ENCODE measurements at places on chromosomes 1 and 21.
A peak's percentile ranks its signal among the peaks of the same experiment; 100 is the strongest.

DNA sequence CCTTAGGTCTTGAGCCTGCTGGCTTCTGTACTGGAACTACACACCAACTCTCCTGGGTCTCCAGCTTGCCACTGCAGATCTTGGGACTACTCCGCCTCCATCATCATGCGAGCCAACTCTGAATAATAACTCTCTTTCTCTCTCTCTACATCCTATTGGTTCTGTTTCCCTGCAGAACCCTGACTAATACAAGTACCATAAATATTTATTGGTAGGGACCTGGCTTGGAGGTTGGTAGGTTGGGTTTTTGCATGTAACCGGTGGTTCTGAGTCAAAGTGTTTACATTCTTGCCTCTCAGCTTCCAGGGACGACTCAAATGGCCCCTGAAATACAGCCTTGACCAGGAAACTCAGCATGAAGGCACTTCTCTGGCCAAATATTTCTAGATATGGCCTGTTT is 110.4 kb downstream of the KCND3 start:
- DNase-seq, result no peak

DNA sequence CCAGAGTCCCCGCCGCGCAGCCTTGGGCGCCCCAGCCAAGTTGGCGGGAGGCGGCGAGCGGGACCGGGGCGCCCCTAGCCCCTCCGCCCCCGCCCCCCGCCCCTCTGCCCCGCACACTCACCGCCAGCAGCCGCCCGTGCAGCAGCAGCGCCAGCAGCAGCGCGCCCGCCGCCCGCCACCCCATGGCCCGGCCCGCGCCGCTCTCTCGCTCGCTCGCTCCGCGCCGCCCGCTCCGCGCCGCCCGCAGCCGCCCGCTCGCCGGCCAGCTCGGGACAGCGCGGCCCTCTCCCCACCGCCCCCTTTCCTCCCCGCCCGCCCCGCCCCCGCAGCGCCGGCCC is at the start of gene HSPG2:
Gene HSPG2, minus strand, starts transcription at position 277 of the 338 bp plus-strand sequence. Its CDS starts 93 bp downstream, at position 184.
- no peak for DNase-seq

- no peak for DNase-seq
These were observed 20.4 kb downstream of the H3-3A start for GRCh38 chr1:226082959-226083301.

- no peak for DNase-seq
These were observed 82.9 kb downstream of the STUM start for GRCh38 chr1:226631229-226632000.

GRCh38 chr1:84462118-84462517 is 16.9 kb upstream of the RPF1 start:
- DNase-seq, result no peak

- DNase-seq, result no peak
These were observed 42.8 kb downstream of the PRDM15 start for GRCh38 chr21:41836166-41837015.

- DNase-seq, result peak; percentile 63
These were observed 54.3 kb downstream of the ADARB1 start for GRCh38 chr21:45128613-45129188.

- DNase-seq, result no peak
These were observed 12.6 kb downstream of the PIGP start for GRCh38 chr21:37060296-37060695.

DNA sequence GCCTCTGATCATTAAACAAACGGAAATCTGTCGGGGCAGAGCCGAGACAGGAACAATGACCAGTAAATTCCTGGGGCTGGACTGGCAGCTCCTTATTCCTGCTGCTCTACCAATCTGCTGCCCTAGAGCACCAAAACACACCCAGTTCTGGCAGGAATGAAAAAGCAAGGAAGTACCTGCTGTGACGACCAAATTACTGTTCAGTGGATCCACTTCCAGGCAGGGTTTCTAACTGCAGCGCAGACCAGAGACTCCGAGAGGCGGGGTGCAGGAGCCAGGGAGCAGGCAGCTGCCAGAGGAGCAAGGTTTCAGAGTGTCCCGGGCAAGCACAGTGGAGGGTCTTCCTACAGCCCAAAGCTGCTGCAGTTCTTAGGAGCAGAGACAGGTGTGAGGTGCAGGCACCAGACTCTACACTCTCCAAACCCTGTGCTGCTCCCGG is 32.4 kb downstream of the KANK4 start:
- DNase-seq, result no peak

DNA sequence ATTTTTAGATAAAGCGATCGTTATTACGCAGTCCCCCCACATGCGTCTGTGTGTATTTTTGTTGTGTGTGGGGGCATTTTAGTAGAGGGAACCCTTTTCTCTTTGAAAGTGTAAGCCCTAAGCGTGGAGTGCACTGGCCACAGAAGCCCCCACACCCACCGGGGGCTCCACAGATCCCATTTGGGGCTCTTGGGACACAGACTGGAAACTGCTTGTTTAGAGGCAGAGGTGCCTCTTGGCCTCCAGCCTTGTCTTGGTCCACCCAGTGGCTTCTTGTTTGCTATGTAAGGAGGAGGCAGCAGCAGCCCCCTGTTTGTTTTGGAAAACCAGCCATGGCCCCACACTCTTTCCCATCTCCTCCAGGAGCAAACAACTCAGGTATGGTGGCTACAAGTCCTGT is 42.8 kb downstream of the SLC37A1 start:
- DNase-seq, result no peak

GRCh38 chr1:12188115-12188514 is 21.3 kb downstream of the TNFRSF1B start:
- no peak for DNase-seq

- DNase-seq, result no peak
These were observed 214.6 kb upstream of the NCAM2 start for GRCh38 chr21:20783611-20784010.

DNA sequence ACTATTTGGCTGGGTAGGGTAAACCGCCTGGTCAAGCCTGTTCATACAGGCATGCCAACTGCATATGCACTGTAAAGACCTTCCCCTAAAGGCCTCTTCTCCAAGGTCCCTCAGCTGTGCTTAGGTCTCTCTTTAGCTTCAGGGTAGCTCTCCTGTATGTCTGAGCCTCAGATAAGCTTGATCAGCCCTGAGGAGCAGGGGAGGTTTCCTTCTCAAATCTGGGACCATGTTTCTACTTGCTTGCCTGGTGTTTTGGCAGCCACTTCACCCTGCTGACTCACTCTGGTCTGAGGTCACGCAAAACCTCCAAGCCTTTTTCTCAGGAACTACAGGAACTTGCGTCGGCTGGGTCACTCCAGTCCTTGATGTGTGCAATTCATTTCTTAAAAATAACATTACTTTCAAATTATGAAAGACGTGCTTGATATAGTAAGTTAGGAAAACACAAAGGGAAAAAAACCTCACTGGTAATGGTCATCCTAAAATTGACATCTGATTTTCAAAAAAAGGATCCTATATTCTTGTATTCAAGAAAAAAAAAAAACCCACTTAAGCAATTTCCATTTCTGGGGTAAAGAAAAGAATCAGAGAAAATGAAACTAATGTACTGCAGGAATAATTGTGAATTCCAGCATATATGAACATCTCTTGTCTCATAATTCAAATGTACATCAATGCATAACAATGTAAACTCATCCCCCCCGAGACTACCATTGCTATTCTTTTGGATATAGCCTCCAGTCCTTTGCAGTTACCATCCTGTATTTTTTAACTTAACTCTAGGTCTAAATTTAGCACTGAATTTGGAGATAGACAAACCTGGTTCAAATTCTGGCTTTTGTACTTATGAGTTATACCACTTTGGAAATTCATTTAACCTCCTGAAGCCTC is 24.8 kb upstream of the RNF19B start:
- peak; percentile 70 for DNase-seq

- DNase-seq, result no peak
These were observed 66.7 kb upstream of the F3 start for GRCh38 chr1:94608142-94608851.

DNA sequence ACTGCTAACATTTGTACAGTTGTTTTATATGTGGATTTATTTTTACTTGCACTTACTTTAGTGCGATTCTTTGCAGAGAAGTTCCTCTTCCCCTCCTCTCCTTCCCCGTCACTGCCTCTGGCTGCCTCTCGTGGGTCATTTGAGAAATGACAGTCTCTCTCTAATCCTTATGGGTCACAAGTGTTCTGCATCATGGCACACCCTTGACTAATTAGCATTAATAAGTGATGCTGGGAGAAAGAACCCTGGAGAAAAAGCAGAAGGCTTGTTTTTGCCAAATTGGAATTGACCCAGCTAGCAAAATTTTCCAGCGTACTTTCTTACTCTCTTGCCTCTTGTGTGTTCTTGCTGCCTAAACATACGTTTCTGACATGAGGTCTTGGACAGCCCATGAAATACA is 301.2 kb downstream of the DUSP10 start:
- no peak for DNase-seq

- no peak for DNase-seq
These were observed 135.1 kb downstream of the CDC7 start for GRCh38 chr1:91635763-91636162.

DNA sequence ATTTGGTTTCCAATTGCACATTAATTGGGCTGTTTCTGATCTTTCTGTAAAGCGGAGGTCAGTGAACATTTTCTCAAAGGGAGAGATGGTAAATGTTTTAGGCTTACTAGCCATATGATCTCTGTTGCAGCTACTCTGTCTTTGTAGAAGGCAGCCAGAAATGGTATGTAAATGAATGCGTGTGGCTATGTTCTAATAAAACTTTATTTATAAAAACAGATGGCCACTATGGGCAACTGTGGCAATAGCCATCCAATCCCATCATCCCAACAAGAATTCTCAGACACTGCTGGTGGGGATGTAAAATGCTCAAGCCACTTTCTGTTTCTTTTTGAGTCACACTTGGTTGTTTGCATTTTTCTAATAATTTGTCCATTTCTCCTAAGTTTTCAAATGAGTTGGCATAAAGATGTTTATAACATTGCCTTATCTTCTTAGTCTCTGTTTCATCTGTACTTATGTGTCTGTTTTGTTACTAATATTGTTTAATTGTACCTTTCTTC is 448.8 kb upstream of the VAMP3 start:
- no peak for DNase-seq

DNA sequence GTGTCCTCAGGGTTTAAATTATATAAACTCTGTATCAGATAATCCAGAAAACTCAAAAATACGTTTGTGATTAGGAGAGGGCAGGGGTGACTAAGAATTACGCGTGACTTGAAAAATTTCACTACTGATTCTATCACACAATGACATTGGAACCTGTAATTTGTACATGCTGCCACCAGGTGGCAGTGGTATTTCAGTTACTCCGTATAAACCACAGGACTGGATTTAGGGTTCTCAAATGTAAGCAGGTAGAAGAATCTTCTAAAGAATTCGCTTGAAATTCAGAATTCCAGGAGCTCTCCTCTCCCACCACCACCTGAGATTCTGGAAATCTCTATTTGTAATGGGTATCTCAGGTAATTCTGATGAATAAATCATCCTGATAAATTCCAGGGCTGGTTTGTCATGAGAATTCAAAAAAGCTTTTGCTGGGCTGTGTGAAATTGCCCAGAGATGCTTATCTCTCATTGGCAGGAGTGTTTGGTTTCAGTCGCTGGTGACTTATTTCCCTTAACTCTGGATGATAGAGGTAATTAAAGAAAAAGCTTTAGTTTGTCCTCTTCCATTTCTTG is 1.7 kb upstream of the KRTAP7-1 start:
- DNase-seq, result peak; percentile 33

GRCh38 chr21:34981791-34982190 is 67.3 kb downstream of the RUNX1 start:
- DNase-seq, result no peak

- no peak for DNase-seq
These were observed 10.3 kb upstream of the PHTF1 start for GRCh38 chr1:113769601-113769970.

- no peak for DNase-seq
These were observed 25.2 kb downstream of the KIFAP3 start for GRCh38 chr1:170049176-170049800.

DNA sequence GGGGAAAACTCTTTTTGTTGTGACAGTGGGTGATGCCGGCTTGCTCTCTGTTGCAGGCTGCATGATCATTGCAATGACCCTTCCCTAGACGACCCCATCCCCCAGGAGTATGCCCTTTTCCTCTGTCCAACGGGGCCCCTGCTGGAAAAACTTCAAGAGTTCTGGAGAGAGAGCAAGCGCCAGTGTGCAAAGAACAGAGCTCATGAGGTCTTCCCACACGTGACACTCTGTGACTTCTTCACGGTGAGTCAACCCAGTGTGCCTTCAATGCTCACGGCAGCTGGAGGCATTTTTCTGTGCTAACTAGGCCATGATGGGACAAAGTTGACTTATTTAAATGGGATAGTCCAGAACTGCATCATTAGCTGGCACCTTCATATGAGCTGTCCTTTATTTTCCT is 5.7 kb downstream of the UBASH3A start:
- no peak for DNase-seq

DNA sequence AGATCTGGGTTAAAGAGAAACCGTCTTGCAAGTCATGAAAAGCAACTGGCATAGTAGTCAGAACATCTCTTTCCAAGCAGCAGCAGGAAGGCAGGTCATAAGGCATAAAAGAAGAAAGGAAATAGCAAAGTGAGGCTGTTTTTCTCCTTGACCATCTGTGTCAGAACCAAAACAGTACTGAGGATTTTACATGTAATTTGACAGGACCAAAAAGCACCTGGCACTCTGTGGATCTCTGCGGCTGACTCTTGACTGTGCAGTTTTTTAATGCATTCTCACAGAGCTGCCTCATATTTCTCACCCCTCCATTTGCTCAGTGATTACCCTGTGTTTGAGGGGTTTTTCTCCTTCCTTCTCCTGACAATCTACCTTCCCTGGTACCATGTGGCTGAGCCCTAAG is 17.7 kb downstream of the TBX15 start:
- DNase-seq, result no peak

DNA sequence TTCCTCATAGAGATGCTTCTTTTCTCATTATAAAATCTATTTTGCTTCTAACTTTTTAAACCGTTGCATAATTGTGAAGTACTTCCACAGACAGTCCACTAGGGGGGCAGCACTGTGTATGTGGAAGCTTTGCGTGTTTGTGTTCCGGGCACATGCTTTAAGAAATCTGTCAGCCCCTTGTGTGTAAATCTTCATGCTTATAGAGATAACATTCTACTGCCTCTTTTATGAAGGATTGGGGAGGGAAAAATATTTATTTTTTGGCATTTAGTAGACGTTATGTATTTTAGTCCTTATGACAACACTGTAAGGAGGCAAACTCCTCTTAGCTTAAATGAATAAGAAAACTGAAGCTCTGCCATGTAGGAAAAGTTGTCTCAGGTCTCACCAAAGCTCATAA is 157.3 kb upstream of the PTGFR start:
- DNase-seq, result peak; percentile 6

GRCh38 chr1:111441573-111442192 is 7.4 kb downstream of the WDR77 start:
- DNase-seq, result peak; percentile 37

DNA sequence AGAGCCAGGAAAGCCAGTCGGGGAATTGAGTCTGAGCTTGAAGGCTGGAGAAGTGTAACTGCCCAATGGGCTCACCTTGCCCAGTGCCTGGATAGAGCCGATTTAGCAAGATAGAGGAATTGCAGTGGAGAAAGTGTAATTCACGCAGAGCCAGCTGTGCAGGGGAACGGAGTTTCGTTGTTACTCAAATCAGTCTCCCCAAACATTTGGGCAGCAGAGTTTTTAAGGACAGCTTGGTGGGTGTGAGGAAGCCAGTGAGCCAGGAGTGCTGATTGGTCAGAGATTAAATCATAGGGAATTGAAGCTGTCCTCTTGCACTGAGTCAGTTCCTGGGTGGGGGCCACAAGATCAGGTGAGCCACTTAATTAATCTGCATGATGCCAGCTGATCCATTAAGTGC is 28.4 kb upstream of the NLRP3 start:
- DNase-seq, result no peak
